Posterior cingulate gyrus (tissue), 11 donors: ENCODE measurements at places on chromosomes 5 and 9.

GRCh38 chr9:34546102-34546833, 23.5 kb upstream of the ENHO start:
- DNase-seq = no peak

DNA sequence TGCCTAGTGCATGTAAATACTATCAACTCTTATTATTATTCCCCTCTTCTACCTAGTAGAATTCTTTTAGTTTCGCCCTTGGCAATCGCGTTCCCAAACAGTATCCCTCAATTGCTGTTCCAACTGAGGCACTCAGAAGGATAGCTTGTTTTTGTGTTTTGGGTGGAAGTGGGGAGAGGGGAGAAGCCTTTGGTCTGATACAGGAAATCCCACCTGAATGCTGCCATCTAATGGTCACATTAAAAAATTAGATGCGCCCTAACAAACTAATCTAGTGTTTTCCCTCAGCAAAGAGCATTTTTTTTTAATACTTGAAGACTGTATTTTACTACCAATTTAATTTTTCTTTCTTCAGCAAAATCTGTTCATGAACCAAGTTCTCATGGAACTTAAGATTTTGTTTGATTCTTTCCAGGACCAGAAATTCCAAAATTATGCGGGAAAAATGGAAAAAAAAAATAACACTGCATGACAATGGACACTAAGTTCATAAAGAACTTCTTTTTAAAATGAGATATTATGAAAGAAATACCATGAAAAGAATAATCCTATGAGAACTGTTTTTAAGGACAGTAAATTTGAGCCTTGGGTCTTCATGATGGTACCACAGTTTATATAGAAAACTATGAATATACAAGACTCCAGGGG, 22.2 kb upstream of the GLDC start:
- no peak for DNase-seq

- DNase-seq = no peak
Observed at GRCh38 chr9:7186175-7186574, 428.4 kb downstream of the KDM4C start.

DNA sequence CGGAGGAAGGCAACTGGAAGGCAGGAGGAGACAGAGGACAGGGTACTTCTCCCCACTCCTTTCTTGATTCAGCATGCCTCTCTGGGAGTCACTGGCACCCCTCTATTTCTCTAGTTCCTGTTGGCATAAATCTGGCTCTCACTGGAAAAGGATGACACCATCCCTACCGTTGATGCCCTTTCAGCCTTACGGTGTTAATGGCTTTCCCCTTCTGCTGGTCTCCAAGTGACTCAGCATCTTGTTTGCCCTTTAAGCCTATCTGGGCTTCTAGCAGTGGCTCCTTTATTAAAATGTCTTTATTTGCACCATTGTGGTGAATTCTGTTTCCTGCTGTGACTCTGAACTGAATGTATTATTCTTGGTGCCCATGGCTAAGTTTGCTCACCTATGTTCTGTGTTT, 227.3 kb upstream of the GLRA1 start:
- no peak for DNase-seq

GRCh38 chr5:74401281-74401945, 239.1 kb downstream of the ENC1 start:
- no peak for DNase-seq

- DNase-seq = no peak
Observed at GRCh38 chr9:87830446-87830845, 52.2 kb upstream of the SPATA31E1 start.

- DNase-seq = no peak
Observed at GRCh38 chr9:115945009-115945431, 208.6 kb upstream of the PAPPA start.

DNA sequence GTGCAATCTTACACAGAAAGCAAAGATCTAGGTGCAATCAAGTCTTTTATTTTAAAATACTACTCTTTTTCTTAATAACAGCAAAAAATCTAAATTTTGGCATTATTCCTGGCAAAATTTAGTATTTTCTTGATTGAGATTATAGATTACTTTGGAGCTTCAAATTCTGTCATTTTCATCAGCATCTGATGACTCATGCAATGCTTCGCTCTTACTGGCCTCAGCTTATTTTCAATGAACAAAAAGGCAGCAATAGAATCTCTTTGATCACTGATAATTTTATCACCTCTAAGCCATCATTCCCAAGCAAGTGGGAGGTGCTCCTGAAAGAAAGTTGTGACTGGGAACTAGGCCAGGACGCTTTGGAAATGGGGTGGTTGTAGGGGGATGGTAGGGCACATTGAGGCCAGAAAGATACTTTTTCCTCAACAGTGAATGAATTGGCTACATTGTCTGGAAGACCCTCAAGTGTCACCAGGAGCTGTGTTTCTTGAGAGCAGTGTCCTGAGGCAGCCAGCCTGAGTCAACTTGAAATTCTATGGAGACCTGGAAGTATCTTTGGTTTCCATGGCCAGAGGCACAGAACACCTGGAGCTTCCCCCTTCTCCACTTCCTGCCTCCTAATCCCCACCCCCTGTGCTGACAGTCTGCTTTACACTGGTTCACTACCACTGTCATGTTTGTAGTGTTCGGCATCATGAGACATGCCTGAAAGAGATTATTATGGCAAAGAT, 46.9 kb upstream of the APC start:
- DNase-seq = no peak

GRCh38 chr5:144202072-144202471, 31.4 kb downstream of the KCTD16 start:
- DNase-seq = peak; percentile 31

- no peak for DNase-seq
Observed at GRCh38 chr9:108684288-108685025, 171.3 kb downstream of the ACTL7B start.

GRCh38 chr5:55445791-55446190, 89.0 kb downstream of the PLPP1 start:
- DNase-seq = no peak

- no peak for DNase-seq
Observed at GRCh38 chr5:131821221-131821620, 24.4 kb upstream of the FNIP1 start.

GRCh38 chr9:113570749-113571711, 107.5 kb downstream of the RGS3 start:
- no peak for DNase-seq

GRCh38 chr9:96150324-96151227, 151.4 kb downstream of the HSD17B3 start:
- no peak for DNase-seq

DNA sequence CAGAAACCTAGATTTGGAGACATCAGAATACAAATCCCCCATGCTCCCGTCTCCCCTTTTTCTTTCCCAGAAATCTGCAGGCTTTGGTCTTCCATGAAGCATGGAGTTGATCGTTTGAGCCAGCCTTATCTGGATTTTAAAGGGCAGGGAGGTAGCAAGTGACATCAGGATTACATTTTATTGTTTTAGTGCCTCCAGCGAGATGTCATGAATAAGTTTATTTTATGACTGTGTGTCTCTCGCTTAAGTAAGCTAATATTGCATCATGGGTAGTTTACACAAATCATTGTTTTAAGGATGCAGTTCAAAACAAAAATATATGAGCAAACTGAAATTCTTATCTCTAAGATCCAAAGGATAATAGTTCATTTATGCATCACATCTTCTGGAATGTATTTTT, 50.7 kb upstream of the TNFSF8 start:
- DNase-seq = no peak

DNA sequence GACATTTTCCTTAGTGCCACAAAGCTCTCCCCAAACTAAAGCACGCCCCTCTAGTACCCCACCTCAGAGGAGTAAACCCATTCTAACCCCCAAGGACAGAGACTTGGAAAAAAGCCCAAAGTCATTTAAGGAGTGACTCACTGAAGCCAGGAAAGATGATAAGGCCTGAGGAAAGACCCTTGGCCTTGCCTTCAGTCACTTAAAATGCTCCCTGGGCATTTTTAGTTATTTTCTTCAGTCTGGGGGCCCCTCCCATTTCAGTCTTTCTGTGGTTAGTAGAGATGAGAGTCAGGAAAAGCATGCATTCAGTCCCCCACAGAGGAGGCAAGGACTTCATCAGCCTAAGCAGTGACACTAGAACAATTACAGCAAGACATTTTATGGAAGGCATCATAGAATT, 13.7 kb upstream of the TLX3 start:
- no peak for DNase-seq

- DNase-seq = no peak
Observed at GRCh38 chr5:126961702-126962101, 68.7 kb downstream of the MARCHF3 start.

GRCh38 chr5:159787837-159788236, 128.4 kb upstream of the ADRA1B start:
- no peak for DNase-seq

GRCh38 chr9:128091144-128091543, 23.1 kb downstream of the SLC25A25 start:
- peak; percentile 90 for DNase-seq

- no peak for DNase-seq
Observed at GRCh38 chr5:58393716-58394115, 66.2 kb downstream of the PLK2 start.

DNA sequence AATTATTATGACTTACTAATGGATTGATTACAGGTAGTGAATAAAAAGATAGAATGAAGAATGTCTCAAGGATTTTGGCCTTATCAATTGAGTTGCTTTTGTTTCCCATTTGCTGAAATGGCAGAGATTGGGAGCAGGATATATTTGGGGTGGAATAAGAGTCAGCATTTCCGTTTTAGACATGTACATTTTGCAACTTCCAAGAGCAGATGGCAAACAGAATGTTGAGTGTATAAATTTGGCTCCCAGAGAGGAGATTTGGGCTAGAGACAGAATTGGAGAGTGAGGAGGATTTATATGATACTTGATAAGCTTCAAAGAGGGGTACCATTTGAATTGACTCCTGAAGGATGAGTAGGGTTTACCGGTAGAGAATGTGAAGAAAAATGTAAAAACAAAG, 437.9 kb upstream of the PAPPA start:
- no peak for DNase-seq

DNA sequence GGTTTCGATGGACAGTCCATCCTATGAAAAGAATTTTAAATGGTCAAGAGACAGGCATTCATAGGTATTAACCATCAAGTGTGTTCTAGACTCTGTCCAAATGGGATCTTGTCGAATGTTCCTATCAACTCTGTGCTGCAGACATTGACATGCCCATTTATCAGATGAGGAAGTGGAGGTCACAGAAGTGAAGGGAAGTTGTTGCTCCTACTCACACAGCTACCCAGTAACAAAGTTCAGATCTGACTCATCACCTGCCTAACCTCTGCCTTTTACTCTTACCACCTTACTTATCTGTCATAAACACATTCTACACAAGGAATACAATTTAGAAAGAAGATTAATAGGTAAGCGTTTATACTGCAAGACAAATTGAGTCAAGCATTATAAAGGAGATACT, 426.2 kb upstream of the BRINP1 start:
- no peak for DNase-seq

- DNase-seq = peak; percentile 96
Observed at GRCh38 chr5:112419986-112420864, 1.1 kb upstream of the EPB41L4A start.

DNA sequence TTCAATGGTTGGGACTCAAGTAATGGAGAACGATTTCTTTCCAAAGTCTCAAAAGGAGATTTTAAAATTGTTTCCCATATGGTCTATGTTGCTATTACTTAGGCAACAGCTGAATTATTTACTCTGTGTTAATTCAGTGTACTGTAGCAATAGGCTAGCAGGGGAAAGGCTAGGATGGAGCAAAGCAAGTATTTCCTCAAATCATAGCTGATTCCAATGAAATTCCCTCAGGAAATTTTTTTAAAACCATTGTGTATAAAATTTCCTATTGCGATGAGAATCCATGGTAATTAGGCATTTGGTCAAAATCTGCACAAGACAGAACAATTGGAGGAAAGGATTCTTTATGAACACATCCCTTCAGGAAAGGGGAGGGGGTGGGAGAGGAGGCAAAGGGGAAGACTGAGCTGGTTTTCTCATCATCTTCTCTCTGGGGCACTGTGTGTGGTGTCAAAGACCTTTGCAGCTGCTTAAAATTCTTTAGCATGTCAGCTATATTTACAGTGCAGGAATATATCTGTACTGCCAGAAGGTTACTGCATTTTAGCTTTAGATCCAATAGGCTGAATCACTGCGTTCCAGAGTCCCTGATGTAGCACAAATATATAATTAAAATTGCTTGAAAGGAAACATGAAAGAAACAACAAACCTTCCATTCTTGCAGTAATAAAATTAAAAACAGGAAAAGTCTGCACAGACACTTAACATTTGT, 95.3 kb downstream of the ZNF608 start:
- no peak for DNase-seq

- DNase-seq = no peak
Observed at GRCh38 chr9:36924071-36924470, 110.0 kb downstream of the PAX5 start.

GRCh38 chr5:100634937-100635534, 99.9 kb downstream of the FAM174A start:
- DNase-seq = no peak

DNA sequence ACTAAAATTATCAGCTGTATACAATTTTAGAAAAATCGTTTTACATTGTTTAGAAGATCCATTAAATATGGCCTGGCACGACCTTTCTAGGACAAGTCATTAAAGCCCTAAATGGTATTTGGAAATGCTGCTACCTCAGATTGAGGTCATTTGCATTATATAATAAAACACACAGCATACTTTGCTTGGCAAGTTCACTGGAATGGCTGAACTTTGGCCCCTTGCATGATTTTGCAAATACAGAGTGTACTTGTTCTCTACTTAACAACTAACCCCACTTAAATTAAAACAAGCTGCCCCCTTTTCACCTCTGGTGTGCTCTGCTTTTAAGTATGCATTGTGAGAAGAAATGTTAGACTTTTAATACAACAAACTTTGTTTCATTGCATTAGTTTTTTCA, 860.1 kb downstream of the PTPRD start:
- DNase-seq = no peak

DNA sequence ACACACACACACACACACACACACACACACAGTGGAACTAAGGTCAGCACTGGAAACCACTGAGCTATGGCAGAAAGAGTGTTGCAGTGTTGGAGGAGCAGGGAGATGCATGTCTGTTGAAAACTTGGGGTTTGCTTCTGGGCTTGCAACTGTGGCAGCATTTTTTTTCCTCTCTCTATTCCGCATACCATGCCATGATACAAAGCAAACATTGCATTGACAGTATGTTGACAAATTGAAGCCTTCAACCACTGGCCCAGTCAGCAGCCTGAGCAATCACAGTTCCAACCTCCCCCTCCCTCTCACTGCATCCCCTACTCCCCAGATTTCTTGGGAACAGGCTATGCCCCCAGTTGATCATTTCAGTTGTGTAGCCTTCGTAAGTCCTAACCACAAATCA, 478.1 kb upstream of the WWC1 start:
- DNase-seq = no peak
